ENCODE measurements at places on chromosomes 13 and 19. TPM values are rescaled to one million over a fixed set of nuclear protein-coding genes. Genes with fewer than 3 reads are reported as not detected.
A peak's percentile ranks its signal among the peaks of the same experiment; 100 is the strongest.

The ZNF667 gene
- total RNA-seq = not detected

GRCh38 chr13:71801781-71802180 lies 65.2 kb downstream of the DACH1 start:
- no peaks in the 10 kb centered on the region for H3K4me1 ChIP-seq
- no peaks in the 10 kb centered on the region for H3K27me3 ChIP-seq
- H3K4me3 ChIP-seq = no peak overlapping the region
- no peaks in the 10 kb centered on the region for H3K36me3 ChIP-seq
- H3K27ac ChIP-seq = no peak overlapping the region

GRCh38 chr13:43085545-43085944 lies 62.2 kb downstream of the DNAJC15 start:
- no peak for DNase-seq
- H3K27ac ChIP-seq = no peak overlapping the region
- H3K27me3 ChIP-seq = no peaks in the 10 kb centered on the region
- H3K4me3 ChIP-seq = no peak overlapping the region
- H3K4me1 ChIP-seq = no peaks in the 10 kb centered on the region

The PSENEN gene
- total RNA-seq = 70.2 TPM

The ZNF112 gene
- total RNA-seq = 4.2 TPM

The FPR3 gene
- total RNA-seq = not detected

DNA sequence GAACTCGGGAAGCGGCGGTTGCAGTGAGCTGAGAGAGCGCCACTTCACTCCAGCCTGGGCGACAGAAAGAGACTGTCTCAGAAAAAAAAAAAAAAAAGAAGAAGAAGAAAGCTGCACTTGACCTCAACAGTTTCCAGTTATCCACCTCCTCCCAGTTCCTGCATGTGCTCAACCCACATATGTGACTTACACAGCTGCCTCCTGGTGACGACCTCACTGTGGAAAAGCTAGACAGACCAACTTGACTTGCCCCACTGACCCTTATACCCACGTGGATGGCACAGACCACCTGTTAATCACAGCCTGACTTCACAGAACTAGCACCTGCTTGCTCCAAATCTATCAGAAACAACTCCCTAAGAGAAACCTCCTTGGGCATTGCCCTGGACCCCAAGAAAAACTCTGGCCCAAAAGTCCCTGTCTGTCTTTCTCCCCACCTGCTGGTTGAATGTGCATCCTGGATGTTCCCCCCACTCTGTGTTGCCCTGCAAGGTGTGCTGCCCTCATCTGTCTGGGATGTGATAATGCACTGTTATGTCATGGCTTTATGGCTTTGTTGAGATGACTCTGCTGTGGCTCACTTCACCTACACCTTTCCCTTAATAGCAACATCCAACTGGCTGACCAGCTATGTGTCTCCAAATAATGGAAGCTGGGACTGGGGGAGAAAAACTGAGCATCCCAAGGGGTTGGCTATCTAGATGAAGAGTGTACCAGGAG lies 2.8 kb downstream of the ZNF20 start:
- no peak overlapping the region for H3K27ac ChIP-seq
- DNase-seq = no peak
- 0 out of 2 replicates have a peak, but pooled peaks cover 5% of the 10 kb centered on the region for H3K4me1 ChIP-seq
- peaks cover 8% of the 10 kb centered on the region for H3K36me3 ChIP-seq
- H3K4me3 ChIP-seq = no peak overlapping the region

DNA sequence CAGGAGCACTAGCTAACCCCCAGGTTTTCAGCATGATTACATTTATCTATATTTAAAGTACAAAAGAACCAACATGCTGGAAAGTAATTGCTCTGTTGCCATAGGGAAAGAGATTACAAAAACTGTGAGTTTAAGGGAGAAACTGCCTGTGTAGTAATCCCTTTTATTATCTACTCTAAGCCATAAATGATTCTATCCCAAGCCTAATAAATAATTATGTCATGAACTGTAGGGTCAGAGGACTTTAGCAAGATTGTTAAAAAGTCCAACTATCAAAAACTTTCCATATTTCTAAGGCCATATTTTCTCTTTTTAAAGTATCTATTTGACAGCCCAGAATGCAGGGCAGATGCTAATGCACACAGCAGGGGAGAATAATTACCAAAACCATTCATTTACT lies 573.8 kb upstream of the MIR17HG start:
- H3K4me3 ChIP-seq = no peak overlapping the region
- H3K27ac ChIP-seq = no peak overlapping the region
- no peaks in the 10 kb centered on the region for H3K27me3 ChIP-seq
- H3K4me1 ChIP-seq = no peaks in the 10 kb centered on the region

DNA sequence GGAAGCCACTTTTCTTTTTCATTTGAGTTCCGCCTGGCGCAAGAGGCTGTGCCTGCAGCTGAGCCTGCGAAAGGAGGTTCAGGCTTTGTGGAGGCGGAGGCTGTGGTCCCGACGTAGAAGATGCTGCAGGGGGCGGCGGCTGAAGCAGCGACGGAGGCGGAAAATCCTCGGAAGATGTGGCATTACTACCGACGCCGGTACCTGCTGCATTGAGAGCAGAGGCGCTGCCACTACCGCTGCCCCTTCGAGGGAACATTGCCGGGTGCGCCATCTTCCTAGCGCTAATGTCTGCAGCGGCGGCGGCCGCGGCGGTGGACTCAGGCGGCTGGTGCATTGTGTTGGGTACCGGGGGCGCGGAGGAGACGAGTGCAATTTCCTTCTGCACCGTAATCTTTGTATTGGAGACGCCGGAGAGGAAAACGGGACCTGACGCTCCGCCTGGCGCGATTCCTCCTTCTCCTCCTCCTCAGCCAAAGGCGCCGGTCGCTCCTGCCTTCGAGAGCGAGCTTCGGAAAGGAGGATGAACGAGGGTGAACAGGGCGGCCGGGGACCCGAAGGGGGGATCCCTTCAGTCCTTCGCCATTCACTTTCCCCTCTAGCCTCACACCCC lies at the start of gene TSC22D1:
TSC22D1 (minus strand) TSS at position 590 of the 610 bp plus-strand sequence; CDS start at position 334, 256 bp downstream.
- DNase-seq = peak; percentile 39
- no peaks in the 10 kb centered on the region for H3K27me3 ChIP-seq
- H3K4me3 ChIP-seq = peak within 1 kb of the TSS; percentile 99
- H3K4me1 ChIP-seq = peaks cover 31% of the 10 kb centered on the region
- peaks cover 1% of the 10 kb centered on the region for H3K36me3 ChIP-seq
- peak within 1 kb of the TSS; percentile 85 for H3K27ac ChIP-seq

Measured in Caco-2 (cell line).